ENCODE measurements at places on chromosomes 6 and 20. TPM values are rescaled to one million over a fixed set of nuclear protein-coding genes. Genes with fewer than 3 reads are reported as not detected.

The NEDD9 gene
- 1.2 TPM for polyA plus RNA-seq

The MPIG6B gene
- polyA plus RNA-seq: not detected

The COL11A2 gene
- polyA plus RNA-seq: 0.13 TPM

The TM9SF4 gene
- polyA plus RNA-seq: 25.7 TPM

The PNPLA1 gene
- not detected for polyA plus RNA-seq

The PTK6 gene
- 15.2 TPM for polyA plus RNA-seq

The NMBR gene
- polyA plus RNA-seq: not detected

The TRIM15 gene
- polyA plus RNA-seq: not detected

The TNNC2 gene
- not detected for polyA plus RNA-seq

The IL20RA gene
- polyA plus RNA-seq: 0.75 TPM

The LTA gene
- not detected for polyA plus RNA-seq

The C6orf58 gene
- polyA plus RNA-seq: 0.16 TPM

The NPEPL1 gene
- 12.1 TPM for polyA plus RNA-seq

The DNAH8 gene
- polyA plus RNA-seq: not detected

The HSPA1B gene
- polyA plus RNA-seq: 76.7 TPM

The FAM83C gene
- polyA plus RNA-seq: 2.3 TPM

The MUCL3 gene
- polyA plus RNA-seq: not detected

The SLC13A3 gene
- 5.3 TPM for polyA plus RNA-seq

The HMGCLL1 gene
- polyA plus RNA-seq: not detected

The GPR63 gene
- 0.91 TPM for polyA plus RNA-seq

The SYNJ2 gene
- polyA plus RNA-seq: 11.1 TPM

The GCLC gene
- polyA plus RNA-seq: 15.5 TPM

The HTR1E gene
- not detected for polyA plus RNA-seq

The RNF5 gene
- 54.7 TPM for polyA plus RNA-seq

Data from foreskin keratinocyte (primary cell).